ENCODE measurements at places on chromosomes 2 and 18.

- DNase-seq: no peak
These were observed 116.0 kb downstream of the FAM161A start for GRCh38 chr2:61737841-61738240.

GRCh38 chr2:12071318-12071717 lies 324.9 kb downstream of the LPIN1 start:
- DNase-seq: no peak

DNA sequence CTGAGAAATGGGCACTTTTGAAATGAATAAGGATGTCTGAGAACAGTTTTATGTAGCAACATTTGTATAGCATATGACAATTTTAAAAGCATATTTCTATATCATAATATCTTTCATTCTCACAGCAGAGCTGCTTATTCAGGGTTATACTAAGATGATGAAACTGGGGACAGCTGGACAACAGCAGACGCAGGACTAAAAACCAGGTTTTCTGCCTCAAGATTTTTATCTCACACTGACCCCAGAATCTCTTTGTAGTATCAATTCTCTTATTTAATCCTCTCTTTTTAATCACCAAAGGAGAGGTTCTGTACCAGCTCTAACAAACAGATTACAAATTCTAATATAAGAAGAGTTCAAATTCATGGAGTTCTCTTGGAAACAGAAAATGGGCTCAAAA lies 74.2 kb upstream of the TFCP2L1 start:
- no peak for DNase-seq

DNA sequence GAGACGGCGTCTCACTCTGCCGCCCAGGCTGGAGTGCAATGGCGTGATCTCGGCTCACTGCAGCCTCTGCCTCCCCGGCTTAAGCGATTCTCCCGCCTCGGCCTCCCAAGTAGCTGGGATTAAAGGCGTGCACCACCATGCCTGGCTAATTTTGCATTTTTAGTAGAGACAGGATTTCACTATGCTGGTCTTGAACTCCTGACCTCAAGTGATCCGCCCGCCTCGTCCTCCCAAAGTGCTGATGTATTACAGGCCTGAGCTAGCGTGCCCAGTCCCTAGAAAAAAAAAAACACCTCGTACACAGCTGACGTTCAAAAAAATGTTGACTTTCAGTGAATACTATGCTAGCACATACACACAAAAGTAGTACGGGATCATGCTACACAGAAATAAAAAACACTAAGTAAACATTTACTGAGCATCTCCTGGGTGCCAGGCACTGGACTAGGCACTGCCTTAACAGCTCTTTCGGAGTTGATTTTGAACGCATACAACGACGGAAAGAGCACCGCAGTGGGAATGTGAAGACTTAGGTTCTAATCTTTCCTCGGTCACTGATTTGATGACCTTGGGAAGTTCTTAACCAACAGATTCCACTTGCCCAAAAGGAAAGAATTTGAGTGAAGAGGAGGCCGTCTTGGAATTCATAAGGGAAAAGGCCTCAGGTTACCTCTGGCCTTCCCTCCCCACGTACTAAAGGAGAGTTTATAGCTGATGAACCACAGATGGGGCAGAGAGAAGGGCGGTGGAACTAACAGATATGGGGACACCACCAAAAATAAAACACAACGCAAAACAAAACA lies 1.1 kb downstream of the DNAJC27 start:
- DNase-seq: no peak

GRCh38 chr2:173969886-173970285 lies 4.7 kb upstream of the SP3 start:
- DNase-seq: no peak

DNA sequence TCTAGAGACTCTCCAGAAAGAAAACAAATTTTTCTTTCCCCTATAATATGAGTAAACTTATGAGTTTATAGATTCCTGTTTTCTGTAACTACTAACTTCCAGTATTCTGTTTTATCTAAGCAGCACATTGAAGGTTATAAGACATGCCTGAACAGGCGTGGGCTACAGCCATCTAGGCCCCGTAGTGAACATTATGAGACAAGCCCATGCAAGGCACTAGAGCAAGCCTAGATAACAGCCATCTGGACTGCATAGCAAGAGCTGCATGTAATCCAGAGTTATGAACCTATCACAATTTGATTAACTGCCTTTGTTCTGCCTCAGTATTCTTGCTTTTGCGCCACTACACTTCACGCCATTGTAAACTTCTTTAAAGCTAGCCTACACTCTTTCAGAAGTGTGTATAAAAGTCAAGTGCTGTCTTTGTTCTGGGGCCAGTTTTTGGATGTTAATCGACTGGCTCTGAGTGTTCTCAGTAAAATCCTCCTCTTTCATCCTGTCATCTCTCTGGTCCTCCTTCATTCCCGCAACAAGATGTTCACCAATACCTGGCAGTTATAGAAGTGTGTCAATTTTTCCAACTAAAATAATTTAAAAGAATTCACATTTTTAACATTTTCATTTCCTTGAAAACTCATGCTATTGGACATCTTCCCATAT lies 3.0 kb upstream of the SULT1C3 start:
- no peak for DNase-seq

DNA sequence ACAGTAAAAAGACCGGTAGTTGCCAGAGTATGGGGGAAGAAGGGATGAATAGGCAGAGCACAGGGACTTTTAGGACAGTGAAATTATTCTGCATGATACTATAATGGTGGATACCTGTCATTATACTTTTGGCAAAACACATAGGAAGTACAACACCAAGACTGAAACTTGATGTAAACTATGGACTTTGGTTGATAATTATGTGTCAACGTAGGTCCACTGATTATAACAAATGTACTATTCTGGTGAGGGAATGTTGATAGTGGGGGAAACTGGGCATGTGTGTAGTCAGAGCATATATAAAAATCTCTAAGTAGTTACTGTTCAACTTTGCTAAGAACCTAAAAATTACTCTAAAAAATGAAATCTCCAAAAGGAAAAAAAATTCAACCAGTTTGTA lies 629.7 kb downstream of the CCDC85A start:
- DNase-seq: no peak

DNA sequence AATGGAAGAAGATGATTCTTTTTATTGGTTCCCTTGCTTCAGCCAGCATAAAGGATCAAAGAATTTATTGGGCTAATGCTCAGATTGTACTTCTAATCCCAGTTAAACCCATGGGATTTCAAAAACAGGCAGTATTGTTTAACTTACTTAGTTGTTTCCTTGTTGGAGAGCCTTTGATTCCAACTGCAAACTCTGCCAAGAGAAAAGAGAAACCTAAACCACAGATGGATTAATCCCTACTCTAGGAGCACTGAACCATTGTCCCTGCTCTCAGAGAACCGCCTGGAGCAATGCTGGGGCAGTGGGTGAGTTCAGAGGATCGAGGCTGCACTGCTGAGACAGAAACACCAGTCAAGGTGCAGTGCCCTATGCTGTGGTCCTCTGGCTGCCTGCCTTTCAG lies 44.9 kb upstream of the SIGLEC15 start:
- DNase-seq: no peak

- DNase-seq: no peak
These were observed 17.1 kb upstream of the ARHGAP28 start for GRCh38 chr18:6712401-6712800.

GRCh38 chr2:78644854-78645253 lies 380.6 kb upstream of the REG3G start:
- no peak for DNase-seq

GRCh38 chr2:174338671-174339560 lies 4.2 kb downstream of the SP9 start:
- DNase-seq: no peak

GRCh38 chr2:214107726-214108125 lies 303.1 kb upstream of the VWC2L start:
- DNase-seq: no peak

GRCh38 chr2:3075316-3075990 lies 302.2 kb downstream of the EIPR1 start:
- no peak for DNase-seq

DNA sequence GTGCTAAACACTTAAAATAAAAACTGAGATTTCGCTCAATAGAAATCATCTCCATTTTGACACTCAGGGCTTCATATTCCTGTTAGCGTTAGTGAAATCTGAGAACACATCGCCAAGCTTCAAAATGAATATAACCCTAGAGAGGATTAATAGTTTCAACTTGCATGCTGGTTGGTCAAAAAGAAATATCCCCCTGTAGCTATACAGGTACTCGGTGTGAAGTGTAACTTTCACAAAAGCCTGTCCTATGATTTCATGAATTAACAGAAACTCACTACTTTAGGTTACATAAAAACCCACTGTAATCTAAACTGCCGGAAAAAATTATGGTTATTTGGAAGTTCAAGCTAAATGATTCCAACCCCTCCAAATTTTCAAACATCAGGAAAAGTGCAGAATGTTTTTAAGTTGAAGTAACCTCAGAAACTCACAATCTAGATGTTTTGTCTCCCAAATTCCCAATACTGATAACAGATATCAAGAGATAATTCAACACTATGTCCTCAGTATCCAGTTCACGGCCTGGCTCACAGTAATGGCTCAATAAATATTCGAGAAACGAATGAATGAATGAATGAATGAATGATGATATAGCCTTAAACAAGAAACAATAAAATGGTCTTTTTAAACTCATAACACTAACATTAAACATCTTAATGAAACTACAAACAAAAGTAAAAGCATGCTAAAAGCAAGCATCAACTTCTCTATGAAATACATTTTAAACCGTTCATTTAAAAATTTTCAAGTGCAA lies 2.5 kb downstream of the TLK1 start:
- no peak for DNase-seq

GRCh38 chr18:2978661-2979106 lies 34.3 kb downstream of the LPIN2 start:
- no peak for DNase-seq

DNA sequence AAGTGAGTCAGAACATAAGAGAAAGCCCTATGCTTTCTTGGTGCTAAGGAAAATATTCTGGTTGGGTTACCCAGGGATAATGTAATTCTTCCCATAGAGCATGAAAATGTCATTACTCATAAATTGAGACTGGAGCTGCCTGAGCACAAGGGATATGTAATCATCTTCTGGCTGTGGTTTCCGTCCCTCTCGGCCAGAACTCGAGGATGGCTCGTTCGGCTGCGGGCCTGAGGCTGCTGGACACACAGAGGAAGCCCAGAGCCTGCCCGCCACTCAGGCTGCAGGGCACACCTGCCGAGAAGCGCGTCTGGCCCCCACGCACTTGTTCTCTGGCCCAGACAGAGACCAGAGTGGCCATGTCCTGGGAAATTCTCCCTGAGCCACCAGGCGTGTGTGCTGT lies 104.9 kb downstream of the ASAP2 start:
- no peak for DNase-seq

DNA sequence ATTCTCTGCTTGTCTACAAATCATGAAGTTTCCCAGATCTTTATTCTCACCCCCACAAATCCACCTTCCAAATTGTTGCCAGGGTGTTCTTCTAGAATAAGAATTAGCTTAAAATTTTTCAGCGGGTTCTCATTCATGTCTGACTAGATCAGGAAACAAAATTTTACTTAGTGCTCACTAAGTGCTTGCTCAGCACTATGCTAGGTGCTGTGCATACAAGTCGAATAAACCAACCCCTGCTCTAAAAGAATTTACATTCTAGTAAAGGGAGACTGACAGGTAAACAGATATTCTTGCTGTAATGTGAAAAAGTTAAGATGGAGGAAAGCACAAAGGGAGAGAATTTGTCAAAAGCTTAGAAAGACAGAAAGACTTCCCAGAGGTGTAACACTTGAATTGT lies 2.4 kb upstream of the FSIP2 start:
- no peak for DNase-seq

DNA sequence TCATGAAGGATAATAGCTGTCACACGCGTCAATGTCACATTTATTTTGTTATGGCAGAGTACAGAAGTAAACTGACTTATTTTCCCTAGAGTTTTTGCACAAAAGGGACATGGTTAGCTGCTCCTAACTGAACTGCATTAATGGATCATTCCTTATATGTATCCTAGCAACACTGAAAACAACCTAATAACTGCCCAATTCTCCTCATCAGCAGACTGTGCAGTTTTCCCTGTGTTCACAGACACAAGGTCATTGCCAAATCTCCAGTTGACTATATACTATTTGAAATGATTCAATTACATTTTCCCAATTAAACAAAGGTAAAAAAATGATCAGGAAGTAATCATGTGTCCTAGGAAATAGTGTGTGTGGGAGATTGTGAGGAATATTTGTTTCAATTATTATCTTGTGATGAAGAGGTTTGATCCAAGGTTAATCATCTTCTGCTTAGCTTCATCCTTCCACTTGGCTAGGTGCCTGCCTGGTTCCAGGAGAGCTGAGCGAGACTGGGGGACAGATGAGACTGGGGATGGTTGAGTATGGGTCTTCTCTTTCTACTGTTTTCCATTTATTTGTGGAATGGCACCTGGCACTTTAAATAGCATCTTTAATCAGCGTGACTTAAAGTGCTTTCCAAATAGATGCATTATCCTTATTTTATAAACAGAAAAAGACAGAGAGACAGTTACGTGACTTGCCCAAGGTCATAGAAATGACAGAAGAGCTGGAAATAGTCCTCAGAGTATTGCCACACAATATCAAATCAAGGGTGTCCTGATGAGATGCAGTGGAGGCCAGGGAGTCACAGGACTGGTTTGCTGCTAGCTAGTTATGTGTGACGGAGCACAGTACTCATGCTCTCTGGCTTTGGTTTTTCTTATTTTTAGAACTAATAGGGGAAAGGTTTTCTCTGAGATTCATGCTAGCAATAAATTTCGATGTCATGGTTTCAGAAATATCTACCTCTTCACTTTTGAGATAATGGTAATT lies 335.6 kb downstream of the PIK3C3 start:
- no peak for DNase-seq

- DNase-seq: no peak
These were observed 512.7 kb downstream of the IRS1 start for GRCh38 chr2:226286916-226287315.

- DNase-seq: no peak
These were observed 424.4 kb downstream of the DSEL start for GRCh38 chr18:67092141-67092540.

GRCh38 chr2:36716111-36716510 lies 19.6 kb downstream of the VIT start:
- no peak for DNase-seq

- no peak for DNase-seq
These were observed 27.7 kb downstream of the SMAD7 start for GRCh38 chr18:48922801-48923730.

GRCh38 chr2:135175177-135175576 lies 123.1 kb downstream of the RAB3GAP1 start:
- DNase-seq: no peak

- no peak for DNase-seq
These were observed 266.4 kb upstream of the DLGAP1 start for GRCh38 chr18:4721545-4721944.

- DNase-seq: no peak
These were observed 1118.7 kb downstream of the SUCLG1 start for GRCh38 chr2:83340424-83340823.

DNA sequence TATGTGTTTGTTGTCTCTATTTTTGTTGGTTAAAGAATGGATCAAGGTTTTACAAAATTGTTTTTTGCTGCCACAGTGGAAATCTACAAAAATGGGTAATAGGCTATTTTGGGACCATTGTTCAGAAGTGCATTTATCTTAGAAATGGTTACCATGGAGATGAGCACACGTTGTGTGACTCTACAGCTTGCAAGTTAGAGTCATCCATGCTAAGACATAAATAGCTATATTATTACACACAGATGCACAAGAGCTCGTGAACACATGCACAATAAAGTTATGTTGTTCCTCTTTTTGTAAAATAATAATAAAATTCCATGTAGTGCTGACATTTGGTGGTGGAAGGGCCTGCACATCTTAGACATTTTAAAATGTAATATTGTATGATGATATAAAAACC lies 15.5 kb upstream of the DUSP19 start:
- DNase-seq: no peak

Data from posterior cingulate gyrus (tissue), 11 donors.